Omental fat pad (tissue), 4 donors: ENCODE measurements at places on chromosomes 2 and 18.

GRCh38 chr2:43438858-43439655 is 156.8 kb downstream of the THADA start:
- DNase-seq: no peak

DNA sequence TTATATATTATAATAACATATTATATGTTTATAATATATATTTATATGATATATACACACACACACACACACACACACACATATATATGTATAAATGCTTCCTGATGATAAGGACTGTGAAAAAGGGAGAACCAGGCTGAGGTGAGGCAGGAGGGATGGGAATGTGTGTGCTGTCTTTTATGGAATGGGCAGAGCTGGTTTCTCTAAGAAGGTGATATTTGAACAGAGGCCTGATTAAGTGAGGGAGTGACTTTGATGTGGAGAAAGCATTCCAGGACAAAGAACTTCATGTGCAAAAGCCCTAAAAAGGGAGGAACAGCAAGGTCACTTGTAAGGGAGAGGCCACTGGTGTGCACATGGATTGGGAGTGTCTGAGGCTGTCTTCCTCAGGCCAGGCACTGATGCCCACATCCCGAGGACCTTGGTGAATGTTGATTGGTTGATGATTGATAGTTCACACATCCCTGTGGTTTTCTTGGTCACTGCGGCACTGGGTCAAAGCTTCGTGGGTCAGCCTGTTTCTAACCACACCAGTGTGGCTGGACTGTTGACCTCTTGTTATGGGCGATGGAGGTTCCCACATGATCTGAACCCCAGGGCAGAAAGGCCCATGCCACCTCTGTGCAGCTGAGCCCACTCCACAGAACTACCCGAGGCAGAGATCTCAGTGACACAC is 196.9 kb downstream of the MYCN start:
- no peak for DNase-seq

GRCh38 chr18:34511435-34511834 is 198.7 kb upstream of the DTNA start:
- DNase-seq: no peak

DNA sequence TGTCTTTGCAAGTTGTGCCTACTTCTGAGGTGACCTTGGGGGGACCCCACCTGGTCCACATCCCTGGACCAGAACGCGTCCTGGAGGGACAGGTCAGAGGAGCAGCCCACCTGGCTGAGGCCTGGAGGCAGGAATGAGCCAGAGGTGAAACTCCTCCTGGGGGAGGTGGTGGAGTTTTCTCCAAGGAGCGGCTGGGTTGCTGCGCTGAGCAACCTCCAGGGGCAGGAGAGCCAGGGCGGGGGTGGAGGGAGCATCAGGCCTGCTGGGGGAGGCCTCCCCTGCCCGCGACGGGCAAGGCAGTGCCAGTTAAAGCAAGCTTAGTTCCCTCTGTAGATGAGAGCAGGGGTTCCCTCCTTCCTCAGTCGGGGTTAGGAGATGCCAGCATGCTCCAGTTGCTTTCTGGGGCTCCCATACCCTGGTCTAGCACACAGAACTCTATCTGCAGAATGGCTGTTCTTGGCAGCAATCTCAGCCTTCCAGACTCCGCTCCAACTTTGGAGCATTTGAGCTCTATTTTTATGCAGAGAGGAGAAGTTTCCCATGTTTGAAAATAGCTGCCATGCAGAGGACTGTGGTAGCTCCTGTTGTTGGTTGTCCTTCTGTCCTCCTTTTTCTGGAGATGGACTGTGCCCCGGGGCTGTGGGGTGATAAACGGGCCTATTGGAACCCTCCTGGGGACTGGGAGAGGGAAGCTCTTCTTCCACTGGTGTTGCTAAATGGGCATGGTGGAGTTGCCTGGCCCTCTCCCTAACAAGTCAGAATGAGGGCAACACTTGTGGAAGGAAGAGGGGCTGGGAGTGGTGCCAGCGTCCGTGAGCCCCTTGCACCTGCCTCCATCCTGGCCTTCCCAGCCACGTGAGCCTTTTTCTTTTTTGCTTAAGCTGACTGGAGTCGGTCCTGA is 39.1 kb downstream of the B3GNT2 start:
- no peak for DNase-seq

GRCh38 chr2:48534781-48535180 is 4.8 kb downstream of the STON1 start:
- no peak for DNase-seq

DNA sequence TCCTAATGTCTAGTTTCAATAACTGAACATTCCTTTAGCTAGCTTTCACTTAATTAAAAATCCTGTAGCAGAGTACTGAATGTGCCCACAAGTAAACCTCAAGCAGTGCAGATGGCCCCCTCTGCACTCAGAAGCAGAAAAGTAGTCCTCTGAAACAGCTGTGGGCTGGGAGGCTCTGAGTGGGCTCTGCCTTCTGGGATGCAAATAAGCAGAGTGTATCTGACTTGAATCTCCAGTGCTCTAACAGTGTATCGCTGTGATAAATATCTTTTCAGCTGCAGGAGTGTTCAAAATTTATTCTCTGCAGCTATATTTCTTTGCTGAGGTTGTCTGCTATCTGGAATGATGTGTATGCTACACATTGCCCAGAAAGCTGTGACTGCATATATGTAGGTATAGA is 44.8 kb upstream of the SYT4 start:
- DNase-seq: no peak

GRCh38 chr2:9508931-9509330 is 34.6 kb downstream of the IAH1 start:
- no peak for DNase-seq

DNA sequence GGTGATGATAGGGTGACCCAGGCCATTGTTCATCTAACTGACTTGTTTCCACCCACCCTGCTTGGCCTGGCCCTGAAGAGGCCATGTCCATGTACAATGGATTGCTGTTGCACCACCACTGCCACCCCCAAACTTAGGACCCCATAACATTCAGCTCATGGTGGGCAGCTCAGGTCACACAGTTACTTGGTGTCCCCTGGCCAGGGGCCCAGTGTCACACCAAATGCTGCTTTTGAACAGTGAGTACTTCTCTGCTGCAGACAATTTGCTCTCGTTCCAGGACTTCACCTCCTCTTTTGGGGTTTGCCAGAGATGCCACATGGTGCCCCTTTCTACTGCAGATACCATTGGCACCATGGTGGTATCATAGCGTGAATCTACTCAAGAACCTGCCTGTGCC is 11.7 kb downstream of the MAB21L4 start:
- DNase-seq: no peak

- DNase-seq: no peak
These were observed 33.6 kb upstream of the MYCN start for GRCh38 chr2:15906778-15907177.

- no peak for DNase-seq
These were observed 100.7 kb downstream of the RAPGEF4 start for GRCh38 chr2:172836347-172836821.
